H54 (cell line): ENCODE measurements at places on chromosomes 2 and 18.

- DNase-seq = no peak
These were observed 22.2 kb upstream of the YWHAQ start for GRCh38 chr2:9652898-9653479.

DNA sequence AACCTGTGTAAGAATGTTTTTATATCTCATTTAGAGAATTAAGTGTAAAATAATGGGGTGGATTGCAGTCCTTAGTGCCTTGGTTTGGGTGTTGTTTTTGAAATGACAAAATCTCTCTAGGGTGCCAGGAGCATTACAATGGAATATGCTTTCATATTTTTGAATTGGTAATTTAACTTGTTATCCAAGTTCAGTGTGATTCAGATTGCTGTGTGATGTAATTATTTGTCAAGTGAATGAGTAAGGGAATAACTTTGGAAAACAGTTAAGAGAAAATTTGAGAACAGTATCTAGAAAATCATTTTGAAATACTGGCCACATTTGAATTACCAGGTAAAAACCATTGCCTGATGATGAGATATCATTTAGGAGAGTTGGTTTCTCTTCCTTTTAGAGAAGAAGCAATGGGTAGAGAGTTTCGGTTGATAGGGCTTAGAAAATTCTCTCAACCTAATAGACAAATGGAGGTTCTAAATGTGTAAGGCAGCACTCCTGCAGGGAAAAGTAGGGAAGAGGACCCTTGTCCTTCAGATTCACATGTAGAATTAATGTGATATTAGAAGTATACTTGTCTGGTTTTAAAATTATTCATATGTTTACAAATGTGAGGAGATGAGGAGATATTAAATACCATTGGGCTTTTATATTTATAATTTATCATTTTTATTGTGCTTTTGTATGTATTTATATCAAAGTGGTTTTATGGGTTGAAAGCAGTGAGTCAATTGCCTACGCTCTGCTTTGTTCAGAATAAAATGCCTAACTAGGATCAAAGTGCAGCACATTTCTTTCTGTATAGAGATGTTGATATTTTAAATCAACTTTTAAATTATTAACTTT lies 124.8 kb downstream of the PHLPP1 start:
- DNase-seq = no peak

DNA sequence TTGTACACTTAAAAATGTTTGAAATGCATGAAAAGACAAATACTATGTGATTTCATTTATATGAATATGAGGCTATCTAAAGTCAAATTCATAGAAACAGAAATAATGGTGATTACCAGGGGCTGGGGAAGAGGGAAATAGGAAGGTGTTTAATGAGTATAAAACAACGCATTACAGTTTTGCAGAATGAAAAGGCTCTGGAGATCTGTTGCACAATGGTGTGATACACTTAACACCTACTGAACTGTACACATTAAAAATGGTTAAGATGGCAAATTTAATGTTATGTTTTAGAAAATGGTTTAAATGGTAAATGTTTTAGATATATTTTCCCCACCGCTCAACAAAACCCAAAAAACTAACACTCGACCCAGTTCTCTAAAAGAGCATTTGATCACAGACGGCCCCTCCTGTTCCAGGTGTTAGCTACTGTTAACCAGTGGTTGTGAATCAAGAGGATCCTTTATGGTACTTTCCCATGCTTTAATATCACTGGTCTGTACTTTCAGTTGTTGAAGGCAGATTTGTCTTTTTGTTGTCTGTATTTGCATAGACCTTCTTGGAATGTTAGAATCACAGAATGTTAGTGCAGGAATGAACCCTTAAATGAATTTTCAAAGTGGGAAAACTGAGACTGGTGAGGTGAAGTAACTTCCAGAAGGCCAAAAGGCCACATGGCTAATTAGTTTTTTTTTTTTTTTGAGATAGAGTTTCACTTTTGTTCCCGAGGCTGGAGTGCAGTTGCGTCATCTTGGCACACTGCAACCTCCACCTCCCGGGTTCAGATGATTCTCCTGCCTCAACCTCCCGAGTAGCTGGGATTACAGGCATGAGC lies 10.2 kb downstream of the RAB10 start:
- no peak for DNase-seq

DNA sequence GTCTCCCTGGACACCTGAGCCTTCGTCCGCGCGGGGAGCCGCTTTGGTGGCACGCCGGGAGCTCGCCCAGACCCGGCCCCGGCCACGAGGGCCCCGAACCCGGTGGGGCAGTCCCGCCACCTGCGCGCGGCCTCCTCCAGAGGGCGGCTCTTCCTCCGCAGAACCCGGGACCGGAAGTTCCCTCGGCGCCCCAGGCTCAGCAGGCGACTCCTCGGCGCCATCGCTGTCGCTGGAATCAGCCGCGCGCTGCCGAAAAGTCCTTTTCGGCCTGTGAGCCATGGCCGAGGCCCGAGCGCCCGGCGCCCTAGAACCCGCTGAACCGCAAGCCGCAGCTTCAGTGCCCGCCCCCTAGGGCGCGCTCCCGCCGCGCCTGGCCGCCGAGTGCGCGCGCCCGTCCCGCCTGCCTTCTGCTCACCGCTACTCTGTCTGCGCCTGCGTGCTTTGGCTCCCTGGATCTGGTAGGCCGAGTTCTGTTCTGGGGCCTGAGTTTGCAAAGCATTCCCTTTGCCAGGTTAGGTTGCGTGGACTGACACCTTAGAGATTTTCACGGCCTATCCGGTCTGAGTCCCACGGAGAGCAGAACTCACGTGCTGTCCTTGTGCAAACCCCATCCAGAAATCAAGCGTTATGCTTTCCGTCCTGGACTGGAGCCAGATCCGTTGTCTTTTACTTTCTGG lies at the start of gene GCFC2:
Gene GCFC2 (minus strand): TSS at position 339 of the 677 bp plus-strand sequence. CDS start 60 bp downstream, at position 279.
- DNase-seq = peak; percentile 83

DNA sequence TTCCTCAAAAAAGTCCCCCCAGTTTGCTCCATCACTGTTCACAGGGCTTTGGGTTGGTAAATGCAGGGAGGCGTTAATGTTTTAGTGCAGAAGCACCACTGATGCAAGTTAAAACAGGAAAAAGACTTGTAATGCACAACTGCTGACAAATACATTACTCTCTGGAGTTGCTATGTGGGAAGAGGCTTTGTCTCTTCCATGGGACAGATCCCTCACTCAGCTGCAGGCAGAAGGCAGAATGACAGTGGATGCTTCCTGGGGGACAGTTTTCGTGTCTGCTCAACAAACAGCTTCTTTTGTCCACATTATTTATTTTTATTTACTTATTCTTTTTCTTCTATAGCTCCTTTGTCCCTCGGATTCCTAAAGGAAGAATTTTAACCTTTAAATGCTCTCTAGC lies 22.7 kb upstream of the KCNE4 start:
- DNase-seq = no peak

- no peak for DNase-seq
These were observed 754.1 kb upstream of the SLC8A1 start for GRCh38 chr2:41206004-41206403.

GRCh38 chr18:55543130-55543704 lies 44.8 kb downstream of the TCF4 start:
- DNase-seq = no peak

DNA sequence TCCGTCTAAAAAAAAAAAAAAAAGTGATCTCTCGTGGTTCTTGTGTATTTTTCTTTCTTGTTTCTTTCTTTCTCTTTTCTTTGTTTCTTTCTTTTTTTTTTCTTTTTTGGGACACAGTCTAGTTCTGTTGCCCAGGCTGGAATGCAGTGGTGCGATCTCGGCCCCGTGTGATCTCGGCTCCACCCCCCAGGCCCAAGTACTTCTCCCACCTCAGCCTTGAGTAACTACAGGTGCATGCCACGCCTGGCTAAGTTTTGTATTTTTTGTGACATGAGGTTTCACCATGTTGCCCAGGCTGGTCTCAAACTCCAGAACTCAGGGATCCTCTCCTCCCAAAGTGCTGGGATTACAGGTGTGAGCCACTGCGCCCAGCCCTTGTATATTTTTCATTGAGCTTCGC lies 91.4 kb downstream of the TMEM237 start:
- no peak for DNase-seq

DNA sequence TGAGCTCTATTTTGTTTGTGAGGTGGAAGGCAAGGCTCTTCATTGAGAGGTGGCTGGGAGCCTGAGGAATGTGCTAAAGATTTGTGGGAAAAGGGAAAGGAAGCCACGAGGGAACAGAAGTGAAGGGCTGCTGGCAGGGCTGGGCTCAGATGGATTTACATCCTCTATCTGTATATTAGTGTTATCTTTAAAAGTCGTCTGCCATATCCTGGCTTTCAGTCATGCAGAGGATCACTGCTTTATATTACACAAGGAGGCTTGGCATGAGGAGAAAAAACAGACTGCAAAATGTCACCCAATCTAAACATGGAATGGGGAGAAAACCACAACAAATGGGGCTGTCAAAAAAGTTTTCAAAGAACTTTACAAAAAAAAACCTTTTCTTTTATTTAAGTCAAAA lies 434.4 kb downstream of the HRH4 start:
- no peak for DNase-seq

GRCh38 chr2:188456114-188456909 lies 164.6 kb downstream of the GULP1 start:
- DNase-seq = no peak

GRCh38 chr2:134283661-134284060 lies 29.8 kb downstream of the MGAT5 start:
- DNase-seq = no peak

GRCh38 chr2:160282063-160282580 lies 82.0 kb upstream of the ITGB6 start:
- no peak for DNase-seq

DNA sequence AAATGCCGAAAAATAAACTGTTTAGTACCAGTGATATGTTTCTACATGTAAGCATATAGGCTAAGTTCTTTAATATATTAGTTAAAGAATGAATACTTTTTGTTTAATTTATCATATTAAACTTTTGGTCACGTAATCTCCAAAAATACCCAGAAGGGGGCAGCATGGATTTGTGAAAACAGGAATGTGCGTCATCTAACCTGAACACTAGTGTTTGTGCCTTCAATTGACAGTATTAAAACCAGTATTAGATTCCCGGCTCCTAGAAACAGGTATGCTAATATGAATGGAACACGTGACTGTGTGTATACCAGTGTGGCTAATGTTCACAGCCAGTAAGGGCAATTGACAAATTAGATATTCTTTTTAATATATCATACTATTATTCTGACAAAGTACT lies 51.8 kb downstream of the WDR7 start:
- peak; percentile 1 for DNase-seq

DNA sequence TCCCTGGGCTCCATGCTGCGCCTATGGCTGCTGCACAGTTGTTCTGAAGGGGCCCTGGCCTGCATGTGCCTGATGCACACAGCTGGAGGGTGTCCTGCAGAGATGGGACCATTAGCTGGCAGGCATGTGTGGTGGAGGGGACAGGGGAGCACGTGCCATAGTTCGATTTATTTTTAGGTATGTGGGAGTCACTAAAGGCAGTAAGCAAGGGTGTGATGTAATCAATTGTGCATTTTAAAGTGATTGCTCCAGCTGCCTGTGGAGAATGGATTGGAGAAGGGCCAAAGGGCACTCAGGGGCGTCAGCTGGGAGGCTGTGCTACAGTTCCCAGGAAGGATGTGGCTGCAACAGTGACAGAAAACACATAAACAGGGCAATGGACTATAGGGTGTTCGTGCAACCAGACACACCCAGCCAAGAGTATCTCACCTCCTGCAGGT lies 205.1 kb downstream of the ARL4C start:
- no peak for DNase-seq

- DNase-seq = no peak
These were observed 68.7 kb downstream of the ASB1 start for GRCh38 chr2:238495422-238495821.

DNA sequence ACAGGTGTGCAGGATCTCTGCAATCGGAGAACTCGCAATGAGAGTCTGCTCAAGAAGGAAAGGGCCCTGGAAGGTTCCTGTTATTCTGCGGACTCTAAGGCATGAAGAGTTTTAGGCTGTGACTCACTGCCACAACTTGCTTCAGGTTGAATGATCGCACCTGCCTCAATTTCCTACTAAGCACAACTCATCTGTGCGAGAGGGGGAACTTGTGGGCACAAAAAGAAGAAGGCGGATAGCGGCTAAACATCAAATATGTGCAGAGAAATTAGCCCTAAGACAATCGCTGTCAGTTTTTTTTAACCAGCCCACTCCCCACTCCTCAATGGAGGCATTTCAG lies 14.0 kb upstream of the CREG2 start:
- no peak for DNase-seq

DNA sequence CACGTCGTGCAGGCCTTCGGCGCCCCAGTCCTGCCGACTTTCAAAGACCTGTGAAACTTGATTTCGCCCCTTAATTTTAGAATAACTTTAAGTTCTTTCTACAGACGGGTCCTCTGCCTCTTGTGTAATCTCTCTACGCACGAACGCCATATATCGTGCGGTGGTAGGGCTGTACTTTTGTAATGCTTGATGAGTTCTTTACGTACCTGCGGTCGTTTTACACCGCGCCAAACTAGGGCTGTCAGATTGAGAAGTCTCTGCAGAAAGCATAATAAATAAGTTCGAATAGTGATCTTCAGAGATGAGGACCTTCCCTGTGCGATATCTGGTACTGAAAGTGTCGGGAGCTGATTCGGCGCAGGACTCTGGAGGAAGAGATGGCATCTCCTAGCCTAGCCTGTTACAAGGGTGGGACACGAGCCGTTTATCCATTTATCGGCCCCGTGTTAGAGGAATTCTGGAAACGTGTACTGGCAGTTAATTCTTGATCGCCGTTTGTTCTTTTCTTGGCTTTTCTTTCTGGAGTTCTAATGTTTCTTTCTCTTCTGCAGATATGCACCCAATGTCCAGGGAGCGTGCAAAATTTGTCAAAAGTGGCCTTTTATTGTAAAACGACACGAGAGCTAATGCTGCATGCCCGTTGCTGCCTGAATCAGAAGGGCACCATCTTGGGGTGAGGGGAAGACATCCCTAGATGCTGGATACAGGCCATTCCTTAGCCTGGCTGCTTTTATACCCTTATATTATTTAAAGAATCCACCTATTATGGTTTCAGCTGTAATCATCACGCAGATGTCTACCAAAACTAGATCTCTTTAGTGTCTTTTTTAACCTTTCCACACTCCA lies 781 bp upstream of the SLC5A6 start:
- peak; percentile 26 for DNase-seq

GRCh38 chr2:104158191-104158590 lies 695.7 kb upstream of the POU3F3 start:
- no peak for DNase-seq

GRCh38 chr2:175353275-175353674 lies 171.8 kb upstream of the ATP5MC3 start:
- DNase-seq = no peak

GRCh38 chr2:136798766-136799165 lies 33.4 kb downstream of the THSD7B start:
- no peak for DNase-seq

- DNase-seq = no peak
These were observed 588.1 kb downstream of the DCDC2C start for GRCh38 chr2:4291430-4291829.

- no peak for DNase-seq
These were observed 27.7 kb downstream of the THOC1 start for GRCh38 chr18:240175-240574.
